ENCODE measurements at places on chromosomes 7 and 10.
A peak's percentile ranks its signal among the peaks of the same experiment; 100 is the strongest.

- DNase-seq: no peak
- peaks cover 22% of the 10 kb centered on the region for H3K4me1 ChIP-seq
- H3K27me3 ChIP-seq: no peaks in the 10 kb centered on the region
- H3K36me3 ChIP-seq: no peaks in the 10 kb centered on the region
Measured at GRCh38 chr10:72260976-72261783, 12.5 kb upstream of the DDIT4 start.

GRCh38 chr10:17808971-17809841 lies at the start of gene MRC1:
Gene MRC1 (plus strand): TSS chr10:17809348. CDS start chr10:17809466, 118 bp downstream.
- peak within 1 kb of the TSS; percentile 16 for H3K4me3 ChIP-seq
- H3K27me3 ChIP-seq: no peaks in the 10 kb centered on the region
- H3K36me3 ChIP-seq: no peaks in the 10 kb centered on the region

DNA sequence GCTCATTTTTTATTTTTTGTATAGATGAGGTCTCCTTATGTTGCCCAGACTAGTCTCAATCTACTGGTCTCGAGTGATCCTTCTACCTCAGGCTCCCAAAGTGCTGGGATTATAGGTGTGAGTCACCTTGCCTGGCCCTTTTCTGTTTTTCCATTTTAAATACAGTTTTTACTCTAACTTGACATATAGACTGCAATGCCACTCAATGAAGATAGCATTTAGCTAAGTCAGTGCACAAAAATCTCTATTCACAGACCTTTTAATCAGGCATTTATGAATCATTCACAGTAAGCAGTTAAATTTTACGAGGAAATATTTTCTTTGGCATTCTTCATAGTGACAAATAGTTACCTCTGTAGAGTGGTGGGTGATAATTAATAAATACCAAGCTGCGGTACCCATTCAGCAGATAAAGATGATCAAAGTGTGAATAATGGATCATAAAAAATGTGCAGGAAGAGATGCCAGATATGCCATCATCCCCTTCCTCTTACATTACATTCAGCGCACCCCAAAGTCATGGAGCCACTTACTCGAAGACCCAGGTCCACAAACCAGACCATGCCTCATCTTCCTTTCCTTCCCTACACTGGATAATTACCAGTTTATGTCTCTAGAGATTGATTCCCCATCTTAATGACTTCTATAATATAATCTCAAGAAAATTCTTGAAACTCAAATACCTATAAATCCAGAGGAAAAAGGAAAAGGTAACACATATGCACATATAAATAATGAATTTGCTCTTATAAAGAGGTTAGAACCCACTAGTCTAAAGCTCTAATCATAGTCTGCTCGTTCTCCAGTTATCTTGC lies 56.0 kb downstream of the UBE2H start:
- no peaks in the 10 kb centered on the region for H3K36me3 ChIP-seq
- H3K27me3 ChIP-seq: no peaks in the 10 kb centered on the region
- DNase-seq: no peak
- H3K4me3 ChIP-seq: no peak overlapping the region
- no peaks in the 10 kb centered on the region for H3K4me1 ChIP-seq

GRCh38 chr10:130799532-130799931 lies 512.0 kb downstream of the TCERG1L start:
- no peak overlapping the region for H3K4me3 ChIP-seq
- no peak for DNase-seq
- peaks cover 31% of the 10 kb centered on the region for H3K27me3 ChIP-seq
- H3K27ac ChIP-seq: no peak overlapping the region
- no peaks in the 10 kb centered on the region for H3K36me3 ChIP-seq
- H3K4me1 ChIP-seq: no peaks in the 10 kb centered on the region

DNA sequence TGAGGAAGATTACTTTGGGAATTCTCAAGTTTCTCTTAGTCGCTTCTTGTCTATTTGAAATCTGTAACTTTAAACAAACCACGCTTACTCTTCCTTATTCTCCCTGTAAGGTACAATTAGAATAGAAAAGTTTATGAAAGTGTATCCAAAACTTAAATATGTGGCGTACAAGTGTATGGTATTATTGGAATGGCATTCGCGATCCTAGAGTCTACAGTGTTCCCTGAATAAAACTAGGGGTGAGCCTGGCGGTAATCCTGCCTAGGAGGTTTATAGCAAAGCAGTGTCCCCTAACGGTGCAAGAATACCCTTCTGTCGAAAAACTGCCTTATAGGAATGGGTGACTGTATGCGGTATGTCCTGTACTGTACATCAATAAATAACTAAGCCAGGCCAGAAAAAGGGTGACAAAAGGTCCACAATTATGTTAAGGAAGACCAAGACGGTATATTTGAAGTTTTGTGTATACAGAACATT lies 1.2 kb downstream of the TASOR2 start:
- no peak for DNase-seq
- no peaks in the 10 kb centered on the region for H3K27me3 ChIP-seq
- no peaks in the 10 kb centered on the region for H3K36me3 ChIP-seq
- H3K4me3 ChIP-seq: peak overlapping the region; percentile 81

GRCh38 chr10:88433565-88434186 lies 149.4 kb downstream of the RNLS start:
- no peak overlapping the region for H3K27ac ChIP-seq

DNA sequence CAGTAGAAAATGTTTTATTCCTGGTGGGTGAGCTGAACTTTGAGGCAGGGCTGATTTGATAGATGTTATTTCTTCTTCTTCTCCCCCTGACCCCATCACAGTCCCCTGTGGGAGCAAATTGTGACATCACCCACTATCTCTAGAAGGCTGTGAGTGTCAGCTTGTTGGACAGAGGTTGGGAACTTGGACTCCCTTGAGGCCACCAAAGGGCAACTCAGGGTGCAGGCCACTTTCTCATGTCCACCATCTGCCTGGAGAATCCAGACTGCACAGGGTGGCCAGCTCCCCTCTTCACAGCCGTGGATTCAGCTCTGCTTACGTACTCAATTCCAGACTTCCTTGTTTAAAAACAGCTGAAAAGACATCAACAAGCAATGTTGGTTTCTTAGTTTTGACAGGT lies 103.0 kb downstream of the LRRC18 start:
- H3K4me3 ChIP-seq: no peak overlapping the region
- no peaks in the 10 kb centered on the region for H3K27me3 ChIP-seq
- no peak for DNase-seq
- no peak overlapping the region for H3K27ac ChIP-seq
- H3K4me1 ChIP-seq: no peaks in the 10 kb centered on the region

DNA sequence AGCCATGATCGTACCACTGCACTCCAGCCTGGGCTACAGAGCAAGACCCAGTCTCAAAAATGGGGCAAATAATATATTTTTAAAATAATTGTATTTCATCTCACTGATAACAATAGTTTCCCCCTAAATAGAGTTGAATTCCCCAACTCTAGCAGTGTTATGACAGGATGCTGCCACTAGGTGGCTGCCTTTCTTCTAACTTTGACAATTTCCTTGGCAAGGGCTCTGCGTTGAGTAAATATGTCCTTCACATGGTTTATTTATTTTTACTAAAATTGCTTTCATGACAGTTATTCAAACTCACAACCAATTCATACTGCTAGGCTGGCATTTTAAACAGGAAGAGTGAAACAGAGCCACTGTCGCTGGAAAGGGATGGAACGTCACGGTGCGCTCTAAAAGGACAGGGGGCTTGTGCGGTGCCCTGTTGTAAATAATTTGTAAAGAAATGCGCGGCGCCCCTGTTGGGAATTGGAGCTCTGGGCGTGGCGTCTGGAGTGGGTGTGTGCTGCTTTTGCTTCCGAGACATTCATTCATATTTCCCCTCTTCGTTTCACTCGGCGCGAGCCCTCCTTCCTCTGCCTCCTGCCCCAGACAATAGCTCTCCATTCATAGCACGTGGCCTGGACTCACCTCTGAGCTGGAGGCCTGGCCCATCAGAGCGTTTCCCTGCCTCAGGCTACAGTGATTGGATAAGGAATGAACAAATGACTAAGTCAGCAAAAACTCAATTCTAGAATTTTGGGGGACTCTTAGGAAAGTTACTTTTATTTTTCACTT lies 20.5 kb upstream of the PITRM1 start:
- H3K36me3 ChIP-seq: no peaks in the 10 kb centered on the region
- H3K4me1 ChIP-seq: peaks cover 3% of the 10 kb centered on the region
- no peaks in the 10 kb centered on the region for H3K27me3 ChIP-seq
- peak overlapping the region; percentile 3 for H3K4me3 ChIP-seq
- H3K27ac ChIP-seq: no peak overlapping the region
- DNase-seq: no peak

DNA sequence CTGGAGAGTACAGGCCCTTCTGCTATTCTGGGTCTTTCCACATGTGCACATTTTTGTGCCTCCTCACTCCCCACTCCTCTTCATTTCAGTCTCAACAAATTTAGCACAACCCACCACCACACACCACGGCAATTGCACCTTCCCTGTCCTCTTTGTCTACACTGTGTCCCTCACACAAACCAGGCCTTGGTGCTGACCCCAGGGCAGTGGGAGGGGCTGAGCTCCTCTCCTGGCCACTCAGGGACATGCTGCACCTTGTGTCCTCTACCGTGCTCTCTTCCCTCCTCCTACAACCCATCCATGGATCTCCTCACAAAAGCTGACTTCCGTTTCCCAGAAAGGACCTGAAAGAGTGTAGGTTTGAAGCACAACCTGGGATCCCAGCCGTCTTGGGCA lies 90.9 kb upstream of the IKZF1 start:
- no peaks in the 10 kb centered on the region for H3K27me3 ChIP-seq
- H3K4me1 ChIP-seq: no peaks in the 10 kb centered on the region
- H3K4me3 ChIP-seq: no peak overlapping the region
- DNase-seq: no peak
- no peaks in the 10 kb centered on the region for H3K36me3 ChIP-seq

DNA sequence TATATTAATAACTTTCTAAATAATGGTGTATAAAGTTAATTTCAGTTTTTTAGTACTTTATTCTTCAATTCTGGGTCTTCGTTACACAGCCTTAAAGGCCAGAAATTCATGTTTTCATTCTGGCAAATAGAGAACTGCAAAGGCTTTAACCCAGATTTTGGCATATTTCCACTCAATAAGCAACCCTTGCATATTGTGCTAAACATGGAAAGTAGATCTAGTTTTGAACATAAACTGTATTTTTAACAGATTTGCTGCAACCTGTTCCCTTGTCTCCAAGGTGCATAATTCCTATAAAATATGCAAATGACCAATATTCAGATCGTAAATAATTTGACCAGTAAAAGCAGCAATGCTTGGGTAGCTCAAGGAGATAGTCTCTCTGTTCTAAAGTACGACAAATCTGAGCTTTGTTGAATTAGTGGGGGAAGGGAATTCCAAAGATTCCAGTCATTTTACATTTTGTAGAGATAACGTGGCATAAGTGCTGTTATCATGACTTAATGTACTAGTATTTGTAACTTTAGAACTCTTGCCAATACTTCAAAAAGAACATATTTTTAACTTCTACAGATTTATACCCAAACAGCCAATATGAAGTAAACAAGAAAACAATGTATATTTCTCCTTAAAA lies 46.4 kb upstream of the RSBN1L start:
- DNase-seq: no peak
- H3K4me3 ChIP-seq: no peak overlapping the region
- H3K27me3 ChIP-seq: no peaks in the 10 kb centered on the region
- H3K27ac ChIP-seq: no peak overlapping the region
- no peaks in the 10 kb centered on the region for H3K4me1 ChIP-seq

GRCh38 chr7:100472121-100472851 lies 6.7 kb downstream of the TSC22D4 start:
- no peak for DNase-seq
- peak overlapping the region; percentile 89 for H3K27ac ChIP-seq
- H3K4me3 ChIP-seq: peak overlapping the region; percentile 44
- no peaks in the 10 kb centered on the region for H3K36me3 ChIP-seq

GRCh38 chr7:37277513-37277912 lies 171.2 kb downstream of the ELMO1 start:
- H3K4me1 ChIP-seq: no peaks in the 10 kb centered on the region
- H3K27ac ChIP-seq: no peak overlapping the region
- DNase-seq: no peak
- H3K4me3 ChIP-seq: no peak overlapping the region
- no peaks in the 10 kb centered on the region for H3K36me3 ChIP-seq

GRCh38 chr10:30863516-30864210 lies 168.0 kb downstream of the ZNF438 start:
- H3K4me1 ChIP-seq: no peaks in the 10 kb centered on the region
- H3K27ac ChIP-seq: peak overlapping the region; percentile 22
- no peaks in the 10 kb centered on the region for H3K27me3 ChIP-seq
- H3K4me3 ChIP-seq: no peak overlapping the region
- H3K36me3 ChIP-seq: no peaks in the 10 kb centered on the region

- no peak overlapping the region for H3K4me3 ChIP-seq
- no peak overlapping the region for H3K27ac ChIP-seq
Measured at GRCh38 chr7:68244389-68244788, 1247.8 kb downstream of the TYW1 start.

GRCh38 chr7:104878577-104878976 lies 135.4 kb upstream of the KMT2E start:
- H3K4me1 ChIP-seq: no peaks in the 10 kb centered on the region
- H3K36me3 ChIP-seq: no peaks in the 10 kb centered on the region
- no peaks in the 10 kb centered on the region for H3K27me3 ChIP-seq
- H3K4me3 ChIP-seq: no peak overlapping the region
- no peak for DNase-seq

- no peak overlapping the region for H3K4me3 ChIP-seq
- H3K4me1 ChIP-seq: no peaks in the 10 kb centered on the region
- DNase-seq: no peak
- H3K36me3 ChIP-seq: no peaks in the 10 kb centered on the region
- no peak overlapping the region for H3K27ac ChIP-seq
Measured at GRCh38 chr7:21617916-21618390, 75.1 kb downstream of the DNAH11 start.

DNA sequence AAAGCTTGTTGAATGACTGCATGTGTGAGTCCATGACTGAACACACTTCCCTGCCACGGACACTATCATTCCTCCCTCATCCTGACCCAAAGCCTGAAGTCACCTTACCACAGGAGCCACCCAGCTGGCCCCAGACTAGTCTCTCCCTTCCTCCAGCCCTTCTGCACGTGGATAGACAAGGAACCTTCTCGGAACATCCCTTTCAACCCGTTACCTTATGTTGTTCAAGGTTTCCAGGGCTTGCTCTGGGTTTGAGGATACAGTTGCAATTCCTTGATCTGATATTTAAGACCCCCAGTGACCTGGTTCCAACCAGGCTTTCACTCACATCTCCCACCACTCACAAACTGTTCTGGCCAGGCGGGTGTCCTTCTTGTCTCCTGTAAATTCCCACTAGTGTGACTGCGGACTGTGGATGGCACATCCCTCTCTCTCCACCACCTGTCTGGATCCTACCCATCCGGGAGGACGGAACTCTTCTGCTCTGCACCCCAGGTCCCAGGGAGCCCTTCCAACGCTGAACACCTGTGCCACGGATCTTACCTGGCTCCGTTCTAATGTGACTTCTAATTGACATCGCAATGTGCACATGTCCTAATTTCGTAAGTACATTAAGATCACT lies 62.5 kb downstream of the HIPK2 start:
- no peaks in the 10 kb centered on the region for H3K27me3 ChIP-seq
- H3K4me3 ChIP-seq: no peak overlapping the region
- H3K4me1 ChIP-seq: no peaks in the 10 kb centered on the region
- H3K27ac ChIP-seq: peak overlapping the region; percentile 76
- no peak for DNase-seq

- no peak overlapping the region for H3K4me3 ChIP-seq
- no peaks in the 10 kb centered on the region for H3K27me3 ChIP-seq
Measured at GRCh38 chr10:10141782-10142382, 875.8 kb upstream of the CELF2 start.
